ENCODE measurements at places on chromosomes 1 and 21. TPM values are rescaled to one million over a fixed set of nuclear protein-coding genes. Genes with fewer than 3 reads are reported as not detected.

GRCh38 chr1:89847191-89847729 is 26.4 kb downstream of the LRRC8D start:
- H3K27ac ChIP-seq: peak overlapping the region; percentile 47
- no peaks in the 10 kb centered on the region for H3K27me3 ChIP-seq
- H3K4me1 ChIP-seq: peaks cover 28% of the 10 kb centered on the region
- no peak overlapping the region for H3K4me3 ChIP-seq
- DNase-seq: no peak

The DNALI1 gene
- total RNA-seq: not detected

DNA sequence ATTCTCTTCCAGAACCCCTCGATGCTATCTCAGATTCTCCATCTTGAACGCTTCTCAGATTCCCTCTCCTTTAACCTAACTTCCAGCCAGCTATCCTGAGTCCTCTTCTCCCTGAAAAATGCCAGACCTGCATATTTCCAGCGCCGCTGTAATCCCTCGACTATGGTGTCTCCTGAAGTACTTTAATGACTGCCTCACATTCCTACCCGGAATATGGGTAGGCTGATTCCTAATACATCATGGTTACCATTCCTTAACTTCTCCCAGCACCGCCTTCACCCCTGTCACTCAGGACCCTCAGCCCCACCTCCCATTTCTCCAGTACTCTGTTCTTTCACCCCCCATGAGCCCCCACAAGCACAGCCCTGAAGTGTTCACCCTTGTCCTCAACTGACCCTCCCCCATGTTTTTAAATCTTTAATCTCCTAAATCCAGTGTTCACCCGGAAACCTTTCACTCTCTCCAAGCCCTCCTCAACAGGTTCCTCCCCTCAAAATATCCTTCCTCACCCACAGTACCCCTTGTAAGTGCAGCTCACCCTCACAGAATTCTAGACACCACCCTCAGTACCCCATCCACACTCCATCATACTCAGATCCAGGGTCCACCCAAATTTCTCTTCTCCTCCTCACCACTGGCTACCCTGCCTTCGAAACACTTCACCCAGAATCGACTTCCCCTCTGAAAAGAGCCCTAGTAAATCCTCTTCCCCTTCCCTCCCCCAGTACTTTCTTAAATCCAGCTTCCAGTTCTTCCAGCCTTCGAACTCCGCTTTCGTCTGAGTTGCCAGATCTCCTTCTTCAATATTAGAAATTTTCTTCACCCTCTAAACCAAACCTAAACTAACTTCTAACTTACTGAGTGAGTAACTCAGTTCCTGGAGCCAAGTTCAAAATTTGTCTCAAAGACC is 922 bp downstream of the CPT2 start:
- no peak for DNase-seq
- peak overlapping the region; percentile 96 for H3K27ac ChIP-seq
- peaks cover 20% of the 10 kb centered on the region for H3K4me1 ChIP-seq
- no peaks in the 10 kb centered on the region for H3K27me3 ChIP-seq
- peaks cover 24% of the 10 kb centered on the region for H3K36me3 ChIP-seq

- no peak for DNase-seq
- H3K36me3 ChIP-seq: no peaks in the 10 kb centered on the region
- no peak overlapping the region for H3K27ac ChIP-seq
- H3K4me1 ChIP-seq: peaks cover 18% of the 10 kb centered on the region
- peaks cover 43% of the 10 kb centered on the region for H3K27me3 ChIP-seq
These were observed 2.8 kb downstream of the TNFRSF8 start for GRCh38 chr1:12065872-12066271.

The ERI3 gene
- total RNA-seq: 36.3 TPM

The KCNE2 gene
- not detected for total RNA-seq
